ENCODE measurements at places on chromosomes 12 and 14.

DNA sequence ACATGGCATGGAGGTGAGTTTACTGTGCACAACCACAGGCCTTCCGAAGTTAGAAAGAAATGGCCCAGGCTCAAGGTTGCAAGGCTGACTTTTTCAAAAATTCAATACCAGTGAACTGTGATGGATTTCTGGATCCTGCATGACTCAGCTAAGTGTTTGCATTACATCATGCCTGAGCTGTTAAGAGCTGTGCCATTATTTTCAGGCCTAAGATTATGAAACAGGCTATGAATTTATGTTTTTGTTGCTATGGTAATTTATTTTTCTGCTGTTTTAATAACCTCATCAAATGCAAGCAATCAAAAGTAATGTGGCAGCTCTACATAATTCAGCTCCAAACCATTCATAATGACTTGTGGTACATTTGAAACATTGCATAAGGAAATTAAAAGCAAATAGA, 457.7 kb upstream of the TMEM132C start:
- no peak overlapping the region for H3K4me3 ChIP-seq
- no peaks in the 10 kb centered on the region for H3K36me3 ChIP-seq
- peak; percentile 61 for DNase-seq
- no peaks in the 10 kb centered on the region for H3K27me3 ChIP-seq
- H3K4me1 ChIP-seq = peaks cover 21% of the 10 kb centered on the region

GRCh38 chr14:71658261-71658860, 273.9 kb upstream of the RGS6 start:
- H3K27me3 ChIP-seq = no peaks in the 10 kb centered on the region
- no peak for DNase-seq
- H3K4me3 ChIP-seq = no peak overlapping the region
- H3K27ac ChIP-seq = no peak overlapping the region
- peaks cover 39% of the 10 kb centered on the region for H3K4me1 ChIP-seq
- no peaks in the 10 kb centered on the region for H3K36me3 ChIP-seq

- H3K4me1 ChIP-seq = no peaks in the 10 kb centered on the region
- H3K27me3 ChIP-seq = peaks cover 28% of the 10 kb centered on the region
- no peak overlapping the region for H3K27ac ChIP-seq
- no peak for DNase-seq
Measured at GRCh38 chr12:127590868-127591267, 676.1 kb upstream of the TMEM132C start.

GRCh38 chr12:116441292-116441691, 117.9 kb upstream of the MAP1LC3B2 start:
- H3K27me3 ChIP-seq = no peaks in the 10 kb centered on the region
- no peak for DNase-seq
- H3K4me1 ChIP-seq = no peaks in the 10 kb centered on the region
- H3K27ac ChIP-seq = no peak overlapping the region
- no peak overlapping the region for H3K4me3 ChIP-seq
- no peaks in the 10 kb centered on the region for H3K36me3 ChIP-seq

DNA sequence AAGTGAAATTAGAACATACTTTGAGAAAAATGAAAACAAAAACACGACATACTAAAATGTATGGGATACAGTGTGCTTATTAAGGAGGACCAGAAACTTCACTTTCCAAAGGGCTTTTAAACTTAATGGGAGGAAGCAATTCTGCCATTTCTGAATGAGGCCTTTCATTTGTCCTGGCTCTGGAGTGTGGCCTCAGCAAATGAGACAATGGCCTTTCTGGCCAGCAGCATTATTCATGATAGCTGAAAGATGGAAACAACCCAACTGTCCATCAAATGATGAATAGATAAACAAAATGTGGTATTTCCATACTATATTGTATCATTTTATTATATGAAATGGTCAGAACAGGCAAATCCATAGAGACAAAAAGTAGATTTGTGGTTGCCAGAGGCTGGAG, 338.6 kb downstream of the CEP128 start:
- no peak overlapping the region for H3K4me3 ChIP-seq
- H3K27me3 ChIP-seq = no peaks in the 10 kb centered on the region
- no peak overlapping the region for H3K27ac ChIP-seq

DNA sequence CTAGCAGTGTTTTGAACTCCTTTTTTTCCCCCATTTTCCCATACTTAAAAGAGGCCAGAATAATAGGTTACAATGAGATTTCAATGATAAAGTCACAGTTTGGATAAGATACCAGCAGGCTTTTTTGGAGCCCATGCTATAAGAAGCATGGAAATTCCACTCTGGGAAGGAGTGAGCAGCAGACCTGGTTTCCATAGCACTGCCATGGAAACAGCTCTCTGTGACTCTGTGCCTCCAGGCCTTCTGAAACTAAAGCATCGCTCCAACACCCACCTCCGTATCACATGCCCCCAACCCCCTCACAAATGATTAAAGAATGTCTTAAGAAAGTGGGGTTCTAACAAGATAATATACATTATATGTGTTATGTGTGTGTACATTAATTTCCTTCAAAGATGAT, 165.0 kb downstream of the GRIN2B start:
- no peak for DNase-seq
- no peaks in the 10 kb centered on the region for H3K36me3 ChIP-seq
- H3K27me3 ChIP-seq = peaks cover 62% of the 10 kb centered on the region
- no peak overlapping the region for H3K4me3 ChIP-seq
- H3K27ac ChIP-seq = no peak overlapping the region

DNA sequence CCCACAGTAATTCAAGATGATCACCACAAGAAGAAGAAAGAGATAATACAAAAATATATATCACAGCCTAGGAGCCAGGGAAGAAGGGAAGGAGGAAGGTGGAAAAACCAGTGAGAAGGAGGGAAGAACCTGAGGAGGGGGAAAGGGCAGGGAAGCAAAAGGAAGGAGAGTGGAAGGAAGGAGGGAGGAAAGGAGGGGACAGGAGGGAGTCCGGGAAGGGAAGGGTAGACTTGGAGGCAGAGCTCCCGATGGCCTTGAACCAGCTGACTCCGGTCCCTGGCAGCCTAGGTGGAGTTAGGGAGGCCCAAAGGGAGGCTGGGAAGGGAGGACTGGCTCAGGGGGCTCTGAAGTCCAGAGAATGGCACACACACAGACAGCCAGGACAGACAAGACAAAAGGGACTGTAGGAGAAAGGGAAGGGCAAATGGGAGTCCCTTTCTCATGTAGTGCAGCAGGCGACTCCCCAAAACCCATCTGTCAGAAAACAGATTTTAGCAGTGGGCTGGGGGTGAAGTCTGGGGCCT, 4.7 kb upstream of the ZNF384 start:
- no peak overlapping the region for H3K4me3 ChIP-seq
- no peak overlapping the region for H3K27ac ChIP-seq
- H3K27me3 ChIP-seq = no peaks in the 10 kb centered on the region
- DNase-seq = no peak
- H3K36me3 ChIP-seq = no peaks in the 10 kb centered on the region

DNA sequence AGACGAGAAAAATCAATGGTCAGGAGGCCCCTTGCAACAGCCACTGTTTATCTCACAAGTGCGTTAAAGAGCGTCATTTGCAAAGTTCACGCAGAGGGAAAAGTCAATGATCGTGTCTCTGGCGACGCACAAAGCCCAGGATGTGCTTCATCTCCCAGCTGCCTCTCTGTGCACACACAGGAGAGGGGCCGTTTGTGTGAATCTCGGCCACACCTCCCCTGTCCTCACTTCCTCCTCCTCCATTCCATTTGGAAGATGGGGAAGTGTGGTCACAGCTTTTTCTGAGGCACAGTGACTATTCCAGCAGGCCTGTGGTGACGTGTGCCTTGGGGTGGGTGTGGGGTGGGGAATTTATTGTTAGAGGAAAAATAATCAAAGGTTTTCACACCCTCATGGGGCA, 90.4 kb downstream of the RBM19 start:
- H3K4me1 ChIP-seq = no peaks in the 10 kb centered on the region
- no peaks in the 10 kb centered on the region for H3K27me3 ChIP-seq
- H3K4me3 ChIP-seq = no peak overlapping the region
- DNase-seq = no peak
